ENCODE measurements at places on chromosomes 7 and 10.

GRCh38 chr7:100888988-100889750, at the start of gene UFSP1:
Gene UFSP1 (minus strand): TSS chr7:100889715. CDS start chr7:100889271, 444 bp downstream.
- DNase-seq: no peak

- no peak for DNase-seq
These were observed 45.6 kb upstream of the LRRC4 start for GRCh38 chr7:128076796-128077271.

DNA sequence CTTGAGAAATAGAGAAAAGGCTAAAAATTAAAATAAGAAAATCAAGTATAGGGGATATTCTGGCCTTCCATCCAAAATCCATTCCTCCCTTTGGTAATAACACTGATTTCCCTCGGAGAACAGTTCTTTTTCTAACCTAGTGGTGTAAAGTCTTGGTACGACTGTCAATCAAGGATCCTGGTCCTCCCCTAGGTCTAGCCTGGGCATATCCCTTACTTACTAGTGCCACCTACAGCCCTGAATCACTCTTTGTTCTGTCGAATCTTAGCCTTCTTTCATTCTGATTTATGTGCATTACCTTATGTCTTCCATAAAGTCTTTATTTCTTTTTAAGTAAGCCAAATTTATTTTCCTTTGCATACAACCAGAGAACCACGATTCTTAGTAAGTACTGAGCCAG, 298.7 kb upstream of the LRRTM3 start:
- no peak for DNase-seq

GRCh38 chr10:49144058-49144720, 10.4 kb upstream of the FAM170B start:
- no peak for DNase-seq

GRCh38 chr7:51629206-51629605, 312.6 kb upstream of the COBL start:
- no peak for DNase-seq

Measured in stimulated activated CD4-positive, alpha-beta T cell treated with anti-CD3 and anti-CD28 coated beads, TNF-alpha, amount 100 ng/mL, for 4 hours (primary cell).